DMS 273 treated with DMSO at 0.1 percent for 48 hours (cell line): ENCODE measurements at places on chromosomes 6 and 20.
A peak's percentile ranks its signal among the peaks of the same experiment; 100 is the strongest.

- DNase-seq: no peak
Observed at GRCh38 chr20:13263451-13263850, 42.4 kb downstream of the ISM1 start.

DNA sequence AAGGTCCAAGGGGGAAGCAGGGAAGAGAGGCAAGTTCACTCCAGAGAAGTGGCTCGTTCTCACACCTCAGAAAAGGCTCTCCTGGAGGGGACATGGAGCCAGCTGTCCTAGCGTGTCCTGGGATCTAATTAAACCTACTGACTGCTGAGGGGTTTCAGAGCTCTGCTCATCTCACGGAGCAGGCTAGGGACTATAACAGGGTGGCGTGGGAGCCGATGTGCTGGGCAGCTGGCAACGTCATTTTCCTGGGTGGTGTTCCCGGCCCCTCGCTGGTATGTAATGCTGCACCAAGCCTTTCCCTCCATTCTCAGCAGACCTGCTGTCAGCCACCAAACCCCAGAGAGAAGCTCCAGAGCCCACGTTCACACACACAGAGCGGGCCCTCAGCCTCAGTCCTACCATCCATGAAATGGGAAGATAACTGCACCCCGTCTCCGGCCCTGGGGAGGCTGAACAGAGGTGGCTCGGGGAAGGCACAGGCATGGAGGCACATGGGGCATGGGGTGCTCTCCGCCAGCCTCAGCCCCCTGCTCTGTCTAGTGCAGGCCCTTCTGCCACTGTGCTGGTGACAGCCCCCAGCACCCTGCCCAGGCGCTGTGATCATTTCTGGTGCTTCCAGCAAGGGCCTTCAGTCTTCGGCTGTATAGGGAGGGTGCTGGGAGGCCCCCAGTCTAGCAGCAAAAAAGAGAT, 1.9 kb downstream of the CST7 start:
- DNase-seq: no peak

DNA sequence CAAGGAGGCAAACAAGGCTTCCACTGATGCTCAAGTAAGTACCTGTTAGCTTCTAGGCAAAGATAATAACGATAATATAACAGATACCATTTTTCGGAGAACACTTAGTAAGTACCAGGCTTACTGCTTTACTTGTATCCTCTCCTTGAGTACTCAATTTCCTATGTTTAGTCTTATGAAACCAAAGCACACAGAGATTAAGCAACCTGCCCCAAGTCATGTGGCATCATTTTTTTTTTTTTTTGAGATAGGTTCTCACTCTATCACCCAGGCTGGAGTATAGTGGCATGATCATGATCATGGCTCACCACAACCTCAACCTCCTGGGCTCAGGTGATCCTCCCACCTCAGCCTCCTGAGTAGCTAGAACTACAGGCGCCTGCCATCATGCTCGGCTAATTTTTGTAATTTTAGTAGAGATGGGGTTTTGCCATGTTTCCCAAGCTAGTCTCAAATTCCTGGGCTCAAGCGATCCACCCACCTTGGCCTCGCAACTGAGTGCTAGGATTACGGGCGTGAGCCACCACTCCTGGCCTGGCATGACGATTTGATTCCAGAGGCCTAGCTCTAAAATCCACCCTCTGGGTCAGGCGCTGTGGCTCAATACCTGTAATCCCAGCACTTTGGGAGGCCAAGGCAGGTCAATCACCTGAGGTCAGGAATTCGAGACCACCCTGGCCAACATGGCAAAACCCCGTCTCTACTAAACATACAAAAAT, 14.0 kb downstream of the SPAG4 start:
- DNase-seq: no peak

DNA sequence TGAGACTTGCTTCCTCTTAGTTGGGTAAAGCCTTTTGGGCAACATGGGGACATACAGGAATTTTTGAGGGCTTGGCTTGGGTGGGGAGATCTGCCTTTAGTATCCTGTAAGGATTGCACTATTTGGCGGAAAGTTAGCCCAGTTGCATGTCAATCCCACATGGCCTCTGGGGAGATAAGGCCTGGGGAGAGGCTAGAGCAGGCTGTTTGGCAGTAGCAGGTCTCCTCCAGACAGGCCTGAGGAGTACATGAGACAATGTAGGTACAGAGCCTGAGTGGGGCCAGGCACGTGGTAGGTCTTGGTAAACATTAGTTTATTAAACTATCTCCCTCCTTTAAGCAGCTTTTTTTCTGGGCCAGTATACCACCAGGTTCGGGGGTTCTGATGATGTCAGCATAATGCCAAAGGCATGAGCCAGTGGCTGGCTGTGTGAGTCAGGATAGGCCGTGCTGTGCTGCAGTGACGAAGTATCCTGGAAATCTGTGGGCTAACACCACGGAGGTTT, 147.9 kb downstream of the VEGFA start:
- no peak for DNase-seq

- peak; percentile 63 for DNase-seq
Observed at GRCh38 chr6:151325075-151326050, 66.0 kb downstream of the ZBTB2 start.

- no peak for DNase-seq
Observed at GRCh38 chr6:41463062-41463930, 82.9 kb upstream of the FOXP4 start.

DNA sequence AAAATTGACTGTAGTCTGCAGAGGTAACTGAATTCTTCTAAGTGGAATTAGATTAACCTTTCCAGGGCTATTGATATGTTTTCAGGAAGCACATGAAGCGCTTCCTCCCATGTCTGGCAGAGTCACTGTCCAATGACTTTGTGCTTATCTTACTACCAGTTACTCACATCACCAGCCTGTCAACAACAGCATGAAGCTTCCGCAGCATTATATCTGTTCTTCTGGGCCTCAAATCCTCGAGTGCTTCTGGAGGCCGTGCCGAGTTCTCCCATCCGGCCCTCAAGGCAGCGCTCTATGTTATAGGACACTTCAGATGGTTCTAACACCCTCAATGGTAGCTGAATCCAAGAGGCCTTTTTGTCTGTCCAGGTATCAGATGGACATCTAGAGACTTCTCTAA, 33.2 kb downstream of the PSMG4 start:
- DNase-seq: no peak

GRCh38 chr6:31203345-31203979, 33.0 kb upstream of the POU5F1 start:
- DNase-seq: no peak

DNA sequence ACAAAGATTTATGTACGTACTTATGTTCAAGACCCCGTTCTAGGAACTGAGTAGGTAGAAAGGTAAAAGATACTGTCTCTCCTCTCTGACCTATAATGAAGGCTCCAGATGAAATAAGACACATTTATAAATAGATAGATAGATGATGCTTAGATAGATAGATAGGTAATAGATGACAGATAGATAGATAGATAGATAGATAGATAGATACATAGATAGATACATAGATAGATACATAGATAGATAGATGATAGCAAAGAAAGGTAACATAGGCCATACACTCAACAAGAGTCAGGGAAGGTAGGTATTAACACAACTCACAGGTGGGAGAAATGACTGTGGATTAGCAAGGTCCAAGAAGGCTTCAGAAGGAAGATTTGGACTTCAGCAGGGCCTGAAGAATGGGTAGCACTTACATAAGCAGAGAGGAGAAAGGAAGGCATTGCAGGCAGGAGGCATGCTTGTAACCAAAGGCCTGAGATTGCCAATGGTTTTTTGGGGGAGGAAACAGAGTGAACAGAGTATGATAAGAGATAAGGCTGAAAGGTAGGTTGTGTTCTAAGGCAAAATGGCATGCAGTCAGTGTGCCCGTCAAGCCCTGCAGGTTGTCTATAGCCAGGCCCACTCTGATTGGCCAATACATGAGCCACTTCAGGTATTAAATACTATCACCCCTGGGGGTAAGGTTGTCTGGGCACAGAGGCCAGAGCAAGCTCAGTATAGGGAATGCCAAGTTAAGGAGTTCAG, 7.7 kb upstream of the MYB start:
- no peak for DNase-seq

DNA sequence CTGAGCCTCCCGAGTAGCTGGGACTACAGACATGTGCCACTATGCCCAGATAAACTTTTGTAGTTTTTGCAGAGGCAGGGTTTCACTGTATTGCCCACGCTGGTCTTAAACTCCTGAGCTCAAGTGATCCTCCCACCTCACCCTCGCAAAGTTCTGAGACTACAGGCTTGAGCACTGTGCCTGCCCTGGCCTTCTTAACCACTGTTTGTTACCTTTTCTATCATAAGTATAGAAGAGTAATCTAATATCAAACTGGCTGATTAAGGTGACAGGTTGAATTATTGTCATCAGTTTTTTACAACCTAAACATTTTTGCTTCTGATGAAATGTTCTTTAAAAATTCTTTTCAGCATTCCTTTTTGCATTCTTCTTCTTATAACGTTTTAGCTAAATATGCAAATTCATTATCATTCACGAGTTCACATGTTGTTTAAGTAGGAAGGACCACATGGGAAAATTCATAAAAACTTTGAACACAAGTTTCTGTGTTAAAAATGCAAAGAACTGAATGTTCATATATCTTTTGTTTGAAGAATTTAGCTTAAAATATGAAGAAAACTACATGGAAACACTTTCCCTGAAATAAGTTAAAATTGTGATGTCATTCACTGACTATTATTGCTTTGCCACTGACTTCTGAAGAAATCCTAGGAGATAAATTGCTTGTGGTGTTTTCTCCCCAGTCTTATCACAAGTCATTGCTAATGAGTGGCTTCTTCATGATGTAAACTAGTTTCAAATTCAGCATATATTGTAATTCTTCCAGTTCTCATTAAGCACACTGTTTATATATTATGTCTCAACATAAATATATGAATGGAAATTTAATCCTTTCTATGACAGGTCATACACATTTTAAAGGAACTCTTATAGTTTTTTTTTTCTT, 106.7 kb downstream of the ADGRB3 start:
- no peak for DNase-seq

GRCh38 chr6:128806261-128806660, 76.7 kb upstream of the LAMA2 start:
- DNase-seq: no peak

- no peak for DNase-seq
Observed at GRCh38 chr6:143061597-143062385, 1.1 kb downstream of the AIG1 start.

DNA sequence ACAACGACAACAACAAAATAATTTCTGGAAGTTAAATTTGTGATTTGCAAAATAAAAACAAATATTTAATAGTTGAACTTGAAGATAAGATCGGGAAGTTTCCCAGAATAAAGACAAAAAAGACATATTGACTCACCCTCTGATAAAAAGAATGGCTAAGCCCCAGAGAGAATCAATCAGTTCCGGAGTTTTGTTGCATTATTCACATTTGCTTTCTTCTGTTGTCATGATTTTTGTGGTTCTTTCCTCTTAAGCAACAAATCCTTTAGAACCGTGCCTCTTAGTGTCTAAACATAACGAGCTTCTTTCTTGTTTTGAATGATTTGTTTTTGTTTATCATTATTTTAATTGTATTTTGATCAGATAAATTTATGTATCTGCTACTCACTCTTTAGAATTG, 337.7 kb upstream of the PRND start:
- no peak for DNase-seq

- no peak for DNase-seq
Observed at GRCh38 chr6:63352069-63352543, 32.3 kb upstream of the LGSN start.

- no peak for DNase-seq
Observed at GRCh38 chr6:39812853-39813533, 20.8 kb downstream of the DAAM2 start.

DNA sequence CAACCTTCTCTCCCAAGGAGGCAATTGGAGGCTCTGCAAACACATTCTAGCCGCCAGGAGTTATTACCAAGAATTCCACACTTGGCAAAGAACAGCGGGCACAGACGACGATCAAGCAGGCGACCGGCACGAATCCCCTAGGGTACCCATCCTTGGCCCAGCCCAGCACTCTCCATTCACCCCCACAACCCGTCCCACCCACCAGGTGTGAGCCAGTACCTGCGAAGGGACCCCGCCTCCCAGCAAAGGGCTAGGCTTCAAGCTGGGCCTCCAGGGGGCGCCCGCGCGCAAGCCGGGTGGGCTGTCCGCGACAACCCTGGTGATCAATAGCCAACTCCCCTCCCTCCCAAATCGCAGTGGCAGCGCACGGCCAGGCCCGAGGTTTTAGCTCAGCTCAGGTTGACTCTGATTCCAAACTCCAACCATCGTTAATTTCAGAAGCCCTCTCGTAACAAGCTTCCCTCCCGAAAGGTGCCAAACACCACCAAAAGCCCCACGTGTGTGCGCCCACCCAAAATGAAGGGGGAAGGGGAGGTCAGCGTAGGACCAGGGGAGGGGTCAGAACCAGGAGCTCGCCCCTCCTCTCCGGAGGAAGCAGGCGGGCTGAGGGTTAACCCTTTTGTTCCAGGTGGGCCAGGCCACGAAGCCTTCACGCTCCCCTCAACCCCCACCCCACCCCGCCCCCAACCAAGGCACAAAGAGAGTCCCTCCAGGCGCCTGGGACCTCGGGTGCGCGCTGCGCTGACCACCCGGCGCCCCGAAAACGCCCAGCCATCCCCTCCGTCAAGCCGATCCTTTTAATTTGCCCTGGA, 2.1 kb downstream of the SALL4 start:
- no peak for DNase-seq

- no peak for DNase-seq
Observed at GRCh38 chr6:3869284-3869631, 20.1 kb downstream of the FAM50B start.

GRCh38 chr6:49001856-49002541, 461.1 kb downstream of the MMUT start:
- DNase-seq: no peak

DNA sequence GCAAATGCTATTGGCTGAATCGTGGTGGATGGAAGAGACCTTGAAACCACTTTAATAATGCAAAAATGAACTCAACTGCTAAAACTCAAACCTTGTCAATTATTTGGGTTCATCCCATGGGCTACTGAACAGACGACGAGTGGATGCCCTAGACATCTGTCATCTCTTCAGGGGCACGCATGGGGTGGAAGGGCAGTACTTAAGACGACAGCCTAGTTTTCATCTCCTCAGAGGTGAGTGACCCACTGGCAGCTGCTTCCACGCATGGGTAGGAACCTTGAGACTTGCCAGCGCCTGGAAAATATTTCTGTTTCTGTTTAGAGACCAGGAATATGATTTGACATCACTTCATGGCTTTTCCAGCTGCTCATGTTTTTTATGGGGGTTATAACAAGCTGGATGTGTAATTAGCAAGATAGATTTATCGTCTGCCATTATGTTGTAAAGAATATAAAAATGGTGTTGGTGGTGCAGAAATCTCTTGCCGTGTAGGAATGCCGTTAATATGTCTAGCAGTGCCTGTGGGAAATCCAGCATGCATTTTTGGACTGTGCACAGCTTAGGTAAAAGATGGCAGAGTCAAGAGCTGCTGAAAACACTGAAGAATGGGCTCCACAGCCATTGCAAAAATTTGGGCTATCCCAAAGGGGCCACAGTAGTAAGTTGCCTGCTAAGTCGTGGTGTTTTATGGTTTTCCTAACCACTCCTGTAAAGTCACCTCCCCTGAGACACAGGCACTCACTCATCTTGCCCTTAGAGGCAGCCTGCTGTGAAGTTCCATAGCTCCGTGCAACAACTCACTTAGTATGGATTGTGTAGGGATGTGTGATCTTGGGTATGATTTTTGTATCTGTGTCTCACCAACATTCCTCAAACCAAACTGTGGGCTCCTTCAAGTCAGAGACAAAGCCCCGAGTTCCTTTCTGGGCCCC, 203.3 kb downstream of the EYA2 start:
- no peak for DNase-seq

GRCh38 chr6:108904741-108905140, 56.5 kb downstream of the ARMC2 start:
- no peak for DNase-seq

GRCh38 chr6:36383606-36384005, 3.9 kb downstream of the ETV7 start:
- DNase-seq: no peak
